ENCODE measurements at places on chromosomes 7 and 10.
A peak's percentile ranks its signal among the peaks of the same experiment; 100 is the strongest.

DNA sequence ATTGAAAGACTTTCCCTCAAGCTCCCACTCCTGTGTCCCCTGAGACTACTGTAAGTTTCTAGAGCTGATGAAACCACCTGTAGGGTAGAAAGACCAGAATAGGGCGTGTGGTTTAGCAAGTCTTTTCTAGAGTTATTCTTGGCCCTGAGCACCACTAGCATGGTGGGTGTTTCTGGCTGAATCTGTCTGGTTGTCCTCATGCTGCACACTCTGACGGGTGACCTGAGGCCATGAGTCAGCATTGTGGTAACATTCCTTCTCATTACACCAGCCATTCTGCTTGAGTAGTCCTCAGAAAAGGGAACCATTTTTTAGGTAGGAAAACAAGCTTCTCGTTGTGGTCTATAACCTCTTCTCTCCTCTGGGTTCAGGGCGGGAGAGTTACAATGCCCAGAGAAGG is 250.3 kb downstream of the SNX13 start:
- DNase-seq, result no peak

GRCh38 chr7:13279854-13280435 is 592.5 kb downstream of the ARL4A start:
- peak; percentile 66 for DNase-seq

- no peak for DNase-seq
These were observed 74.2 kb upstream of the ZNF716 start for GRCh38 chr7:57375783-57376182.

GRCh38 chr10:71646037-71646436 is 73.5 kb downstream of the C10orf105 start:
- no peak for DNase-seq

DNA sequence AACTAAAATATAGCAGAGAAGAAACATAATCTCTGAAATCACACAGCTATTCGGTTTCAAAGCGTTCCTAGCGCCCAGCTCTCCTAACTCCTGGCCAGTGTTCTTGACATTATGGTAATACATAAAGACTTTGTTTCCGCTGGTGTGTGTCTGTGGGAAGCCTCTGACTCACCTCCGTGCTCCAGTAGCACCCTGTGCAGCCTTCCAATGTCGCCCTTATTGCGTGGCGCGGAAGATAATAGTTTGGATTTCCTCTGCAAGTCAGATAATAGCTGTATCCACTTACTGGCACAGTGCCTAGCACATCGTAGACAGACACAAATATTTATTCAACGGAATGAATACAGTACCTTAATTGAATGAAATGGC is 570 bp downstream of the BMS1 start:
- peak; percentile 14 for DNase-seq

DNA sequence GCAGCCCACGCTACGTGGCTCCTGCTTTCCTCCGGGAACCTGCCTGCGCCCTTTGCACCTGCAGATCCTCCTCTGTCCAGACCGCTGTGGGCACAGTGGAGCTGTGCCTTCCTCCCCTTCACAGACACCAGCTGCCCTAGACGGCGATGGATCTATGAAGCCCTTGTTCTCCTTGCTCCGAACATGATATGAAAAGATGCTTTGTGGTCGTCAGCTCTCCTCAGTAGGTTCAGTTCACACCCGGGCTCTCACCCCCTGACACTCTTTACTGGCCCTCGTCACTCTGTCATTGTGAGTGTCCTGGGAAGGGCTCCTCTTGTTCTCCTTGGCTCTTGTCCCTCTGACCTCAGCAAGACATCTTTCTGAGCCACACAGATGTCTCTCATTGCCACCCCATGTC is 4.2 kb downstream of the ZNF488 start:
- DNase-seq, result no peak

DNA sequence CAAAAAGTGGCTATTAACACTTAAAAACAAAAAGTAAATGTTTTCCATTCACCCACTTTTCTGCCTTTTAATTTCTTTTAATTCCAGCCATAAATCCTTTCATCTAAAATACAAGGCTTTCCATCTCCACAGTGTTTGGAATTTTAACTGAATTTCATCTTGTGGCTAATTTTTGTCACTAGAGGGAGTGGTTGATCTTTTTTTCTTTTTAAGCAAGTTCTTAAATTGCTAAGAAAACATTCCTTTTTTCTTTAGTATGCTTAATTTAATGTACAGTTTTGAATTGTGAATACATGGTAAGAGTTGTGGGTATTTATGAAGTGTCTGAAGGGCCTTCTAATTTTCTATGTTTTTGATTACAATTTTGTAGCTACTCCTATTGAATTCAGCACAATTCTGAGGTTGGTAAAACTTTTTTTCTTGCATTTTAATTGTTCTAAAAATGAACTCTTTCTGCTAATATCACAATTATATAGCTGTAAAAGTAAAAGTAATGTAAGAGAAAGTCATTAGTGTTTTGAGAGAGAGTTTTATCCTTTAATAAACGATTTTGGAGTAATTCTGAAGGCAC is 54.9 kb upstream of the ANK3 start:
- peak; percentile 22 for DNase-seq

- DNase-seq, result no peak
These were observed 45.0 kb downstream of the ALOX5 start for GRCh38 chr10:45418849-45419675.

GRCh38 chr10:77550378-77550777 is 87.2 kb downstream of the KCNMA1 start:
- DNase-seq, result peak; percentile 83

- no peak for DNase-seq
These were observed 80.1 kb downstream of the ANKIB1 start for GRCh38 chr7:92325858-92326257.

DNA sequence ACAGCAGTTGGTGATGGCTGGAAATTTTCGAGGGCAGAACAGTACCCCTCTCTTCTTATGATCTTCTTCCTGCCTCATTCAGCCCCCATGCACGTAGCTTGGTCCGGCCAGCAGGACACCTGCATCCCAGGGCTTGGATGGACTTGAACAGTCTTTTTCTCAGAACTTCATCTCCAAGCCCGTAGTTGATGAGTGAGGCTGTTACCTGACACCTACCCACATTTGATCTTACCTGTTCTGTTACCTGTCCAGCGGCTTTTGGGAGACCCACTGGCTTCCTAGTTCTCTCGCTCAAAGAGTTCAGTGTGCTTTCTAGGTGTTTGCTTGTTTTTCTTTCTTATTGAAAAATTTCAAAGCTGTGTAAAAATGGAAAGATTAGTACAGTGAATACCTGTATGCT is 212.2 kb downstream of the CUX1 start:
- DNase-seq, result no peak

DNA sequence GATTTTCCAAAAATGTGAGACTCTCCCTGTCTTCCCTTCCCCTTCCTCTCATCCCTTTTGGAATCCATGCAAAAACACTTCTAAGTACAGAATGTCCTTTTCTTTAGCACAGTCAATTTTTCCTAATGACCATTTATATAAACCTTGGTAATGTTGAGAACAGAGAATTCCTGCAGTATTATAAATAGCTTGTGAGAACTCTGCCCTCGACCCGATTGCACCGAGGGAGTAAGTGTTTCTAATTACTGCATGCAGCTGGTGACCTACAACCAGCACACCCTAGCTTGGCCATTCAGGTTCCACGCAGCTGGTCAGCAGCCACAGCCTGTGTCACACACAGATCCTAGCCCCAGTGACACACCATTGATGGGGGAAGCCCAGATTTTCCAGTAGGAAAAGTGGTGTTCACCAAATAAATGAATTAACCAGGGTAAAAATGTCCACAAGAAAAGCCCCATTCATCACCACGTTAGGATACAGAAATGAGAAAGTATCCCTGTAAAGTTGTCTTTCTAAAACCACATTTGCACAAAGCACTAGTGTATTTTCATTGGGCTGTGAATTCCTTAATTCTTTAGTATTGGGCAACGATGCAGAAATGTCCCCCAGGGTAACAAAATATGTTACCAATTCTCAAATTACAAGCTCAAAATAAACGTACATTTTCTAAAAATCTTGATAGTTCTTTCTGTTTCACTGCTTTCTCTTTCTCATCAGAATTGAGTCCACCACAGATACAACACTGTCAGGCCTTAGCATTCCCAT is 499.0 kb upstream of the KLF6 start:
- DNase-seq, result no peak

DNA sequence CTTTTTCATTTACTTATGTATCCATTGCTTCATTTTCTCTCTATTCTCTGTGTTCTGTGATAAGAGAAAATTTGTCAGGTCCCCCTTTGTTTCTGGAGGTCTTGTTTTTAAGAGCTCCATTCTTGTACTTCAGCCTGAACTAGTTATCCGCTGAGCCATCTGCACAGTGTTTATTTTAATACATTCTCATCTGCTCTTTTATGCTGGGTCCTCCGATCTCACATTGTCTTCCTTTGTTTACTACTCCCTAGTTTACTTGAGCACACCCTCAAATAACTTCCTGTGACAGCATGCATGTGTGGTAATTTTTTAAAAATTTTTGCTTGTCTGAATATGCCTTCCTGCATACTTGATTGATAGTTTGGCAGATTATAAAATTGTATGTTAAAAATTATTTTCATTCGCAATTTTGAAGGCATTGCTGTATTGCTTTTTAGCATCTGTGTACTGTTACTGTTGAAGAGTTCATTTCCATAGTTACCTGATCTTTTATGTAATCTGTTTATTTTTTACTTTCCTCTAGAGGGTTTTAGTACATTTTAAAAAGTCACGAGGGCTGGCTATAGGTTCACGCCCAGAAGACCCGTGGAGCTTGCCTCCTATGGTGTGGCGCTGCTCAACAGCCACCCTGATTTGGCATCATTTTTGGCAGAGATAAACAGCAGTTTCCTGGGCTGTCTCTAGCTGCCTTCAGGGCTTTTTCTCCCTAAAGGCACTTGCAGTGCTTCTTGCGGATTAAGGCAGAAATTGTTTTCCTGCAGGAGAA is 31.9 kb downstream of the RSBN1L start:
- peak; percentile 96 for DNase-seq

GRCh38 chr10:5165738-5166137 is 19.2 kb downstream of the AKR1C8 start:
- DNase-seq, result no peak

GRCh38 chr7:2640846-2641316 is 9.1 kb downstream of the TTYH3 start:
- no peak for DNase-seq

DNA sequence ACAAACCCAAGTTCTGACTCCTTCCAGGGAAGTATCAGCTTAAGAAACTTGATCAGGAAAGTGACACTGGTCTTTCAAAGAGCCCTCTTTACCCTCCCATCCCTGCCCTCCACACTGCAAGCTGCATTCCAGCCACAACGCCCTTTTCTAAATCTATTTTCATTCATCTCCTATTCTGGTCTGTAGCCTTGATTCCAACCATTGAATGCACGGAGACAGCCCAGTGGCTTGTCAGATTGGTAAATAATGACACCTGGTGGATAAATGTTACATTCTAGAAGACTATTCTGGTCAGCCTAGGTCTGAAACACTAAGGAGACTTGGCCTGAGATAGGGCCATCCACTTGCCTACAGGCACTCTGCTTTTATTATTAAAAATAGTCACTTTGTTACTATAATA is 20.9 kb downstream of the MORN4 start:
- peak; percentile 27 for DNase-seq

DNA sequence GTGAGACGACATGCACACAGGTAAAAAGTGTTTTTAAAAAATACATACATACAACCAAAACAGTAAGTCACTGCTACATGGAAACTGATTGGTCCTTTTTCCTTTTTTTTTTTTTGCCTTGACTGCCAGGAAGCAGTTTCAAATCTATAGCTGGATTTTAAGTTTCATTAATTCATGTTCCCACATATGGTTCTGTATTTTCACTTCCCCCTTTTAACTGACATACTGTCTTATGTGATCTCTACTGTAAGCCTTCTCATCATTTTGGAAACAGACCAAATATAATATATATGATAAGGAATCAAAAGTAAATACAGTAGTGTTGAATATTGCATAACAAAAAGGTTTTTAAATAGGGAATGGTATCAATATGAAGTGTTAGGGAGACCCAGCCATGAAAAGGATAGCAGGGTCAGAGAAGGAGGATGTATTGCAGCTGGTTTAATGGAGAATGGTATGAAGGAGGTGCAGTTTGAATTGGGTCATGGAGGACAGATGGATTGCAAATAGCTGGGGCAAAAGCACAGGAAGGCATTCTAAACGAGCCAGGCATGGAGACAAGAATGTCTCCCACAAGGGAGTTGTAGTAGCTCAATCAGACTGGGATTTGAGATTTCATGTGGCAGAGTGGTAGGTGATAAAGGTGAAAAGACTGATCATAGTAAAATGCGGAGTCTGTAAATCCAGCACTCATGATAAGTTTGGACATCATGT is 5.4 kb downstream of the CAV1 start:
- DNase-seq, result no peak

- no peak for DNase-seq
These were observed 29.3 kb downstream of the TMEM248 start for GRCh38 chr7:66950311-66950710.

- no peak for DNase-seq
These were observed 18.9 kb upstream of the TMEM273 start for GRCh38 chr10:49207113-49207512.

- no peak for DNase-seq
These were observed 38.6 kb downstream of the IL6 start for GRCh38 chr7:22765609-22766008.

DNA sequence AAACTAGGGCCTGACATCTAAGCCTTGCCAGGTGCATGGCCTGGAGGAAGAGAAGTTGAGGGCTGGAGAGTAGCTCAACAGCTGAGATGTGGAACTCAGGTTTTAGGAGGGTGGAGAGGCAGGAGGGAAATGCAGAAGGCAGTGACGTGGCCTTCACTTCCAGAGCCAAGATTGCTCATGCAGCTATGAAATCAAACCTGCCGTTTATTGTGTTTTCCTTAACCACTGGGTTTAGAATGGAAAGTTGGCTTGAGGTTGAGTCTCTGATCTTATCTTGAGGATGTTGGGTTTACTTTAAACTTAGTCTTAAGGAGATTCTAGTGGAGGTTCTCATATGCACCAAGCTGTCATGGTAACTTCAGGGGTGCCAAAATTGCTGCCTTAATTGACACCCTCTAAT is 178.6 kb downstream of the SORCS3 start:
- DNase-seq, result no peak

DNA sequence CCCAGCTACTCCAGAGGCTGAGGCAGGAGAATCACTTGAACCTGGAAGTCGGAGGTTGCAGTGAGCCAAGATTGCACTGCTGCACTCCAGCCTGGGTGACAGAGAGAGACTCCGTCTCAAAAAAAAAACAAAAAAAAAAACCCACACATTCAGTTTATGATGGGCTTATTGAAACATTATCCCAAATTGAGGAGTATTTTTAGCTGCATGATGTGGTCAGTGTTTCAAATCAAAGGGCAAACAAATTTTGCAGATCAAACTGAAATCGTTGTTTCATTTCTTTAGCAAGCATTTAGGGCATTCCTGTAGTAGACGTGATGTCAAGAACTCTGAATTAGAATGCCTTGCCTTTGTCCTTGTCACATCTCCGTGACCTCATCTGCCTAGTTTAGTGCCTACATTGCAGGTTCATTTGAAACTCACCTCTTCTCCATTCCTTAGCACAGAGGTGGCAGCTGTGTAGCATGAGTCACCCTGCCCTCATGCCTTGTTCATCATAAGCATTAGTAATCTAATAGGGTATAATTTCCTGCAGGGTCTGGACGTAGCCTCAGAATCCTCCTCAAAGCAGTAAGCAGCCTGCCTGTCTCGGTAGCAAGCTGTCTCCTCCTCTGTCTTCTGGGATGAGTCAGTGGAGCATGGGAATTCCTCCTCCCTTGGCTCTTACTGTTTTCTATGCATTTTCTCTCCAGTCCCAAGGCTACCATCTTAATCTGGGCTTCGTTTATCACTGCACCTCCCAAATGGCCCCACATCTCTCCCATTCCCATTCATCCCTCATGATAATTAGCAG is 73.8 kb downstream of the CUL1 start:
- DNase-seq, result peak; percentile 83

GRCh38 chr10:78658645-78659597 is 409.8 kb upstream of the ZMIZ1 start:
- DNase-seq, result no peak

Data from NCI-H2171 treated with DMSO at 0.1 percent for 48 hours (cell line).